ENCODE measurements at places on chromosomes 16 and 17.

DNA sequence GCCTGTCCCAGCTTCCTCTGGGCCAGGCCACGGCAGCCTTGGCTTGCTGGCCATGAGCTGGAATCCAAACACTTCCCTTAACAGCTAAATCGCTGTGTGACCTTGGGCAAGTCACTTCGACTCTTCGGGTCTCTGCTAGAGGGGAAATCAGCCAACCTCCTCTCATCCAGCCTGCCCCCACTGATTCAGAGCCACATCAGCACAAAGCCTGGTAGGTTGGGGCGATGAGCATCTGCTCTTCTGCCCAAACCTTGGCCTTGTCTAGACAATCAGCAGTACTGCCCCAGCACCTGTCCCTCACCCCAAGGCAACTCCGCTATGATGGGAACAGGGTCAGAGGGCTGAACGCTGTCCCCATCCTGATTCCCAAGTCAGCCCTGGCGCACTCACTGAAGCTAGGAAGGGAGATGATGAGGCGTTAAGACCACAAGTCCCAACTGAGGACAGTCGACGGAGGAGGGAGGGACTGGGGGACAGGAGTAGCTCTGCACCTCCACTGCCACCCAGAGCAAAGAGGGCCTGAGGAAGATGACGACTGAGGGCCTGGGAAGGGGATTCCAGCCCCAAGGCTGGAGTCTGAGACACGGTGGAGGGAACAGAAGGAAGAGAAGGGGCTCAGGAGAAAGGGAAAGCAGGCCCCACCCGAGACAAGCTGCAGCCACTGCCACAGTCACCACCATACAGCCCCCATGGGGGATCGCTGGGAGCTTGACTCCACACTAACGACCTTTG lies 1.3 kb downstream of the CLUH start:
- peak; percentile 28 for DNase-seq

- DNase-seq = peak; percentile 53
Observed at GRCh38 chr17:34826332-34826731, 134.9 kb downstream of the CCT6B start.

GRCh38 chr17:47997586-47997985 lies 26.7 kb downstream of the CDK5RAP3 start:
- no peak for DNase-seq

GRCh38 chr16:27208081-27208680 lies 4.9 kb downstream of the KDM8 start:
- DNase-seq = no peak
